ENCODE measurements at places on chromosomes 1 and 21.
A peak's percentile ranks its signal among the peaks of the same experiment; 100 is the strongest.

DNA sequence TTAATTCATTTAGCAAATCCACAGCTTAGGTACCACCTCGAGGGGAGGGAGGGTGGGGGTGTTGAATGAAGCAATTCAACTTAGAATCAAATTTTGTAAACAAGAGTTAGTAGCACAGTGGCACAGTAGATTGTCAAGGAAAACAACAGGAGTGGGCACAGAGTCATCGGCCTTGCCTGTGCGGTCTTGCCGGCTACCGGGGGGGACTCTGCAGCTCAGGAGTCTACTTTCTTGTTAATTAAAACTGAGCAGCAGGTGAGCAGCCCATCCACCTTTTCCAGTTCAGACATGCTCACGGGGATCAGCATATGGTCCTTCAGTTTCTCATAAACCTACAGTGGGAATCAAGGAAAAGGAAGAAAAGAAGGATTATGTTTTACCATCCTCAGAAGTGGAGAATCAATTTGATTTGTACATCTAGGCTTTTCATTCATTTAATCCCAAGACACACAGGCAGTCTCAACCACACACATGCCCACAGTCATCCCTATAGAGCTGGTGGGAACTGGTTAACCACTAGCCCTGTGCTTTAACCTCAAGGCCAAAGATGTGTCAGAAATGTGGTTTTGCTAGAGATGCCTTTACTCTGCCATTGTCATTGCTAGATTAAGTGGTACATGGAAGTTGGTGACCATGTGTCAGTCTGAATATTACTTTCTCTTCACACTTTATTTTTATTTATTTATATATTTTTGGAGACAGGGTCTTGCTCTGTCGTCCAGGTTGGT is 45.0 kb upstream of the BCL10 start:
- DNase-seq, result no peak

DNA sequence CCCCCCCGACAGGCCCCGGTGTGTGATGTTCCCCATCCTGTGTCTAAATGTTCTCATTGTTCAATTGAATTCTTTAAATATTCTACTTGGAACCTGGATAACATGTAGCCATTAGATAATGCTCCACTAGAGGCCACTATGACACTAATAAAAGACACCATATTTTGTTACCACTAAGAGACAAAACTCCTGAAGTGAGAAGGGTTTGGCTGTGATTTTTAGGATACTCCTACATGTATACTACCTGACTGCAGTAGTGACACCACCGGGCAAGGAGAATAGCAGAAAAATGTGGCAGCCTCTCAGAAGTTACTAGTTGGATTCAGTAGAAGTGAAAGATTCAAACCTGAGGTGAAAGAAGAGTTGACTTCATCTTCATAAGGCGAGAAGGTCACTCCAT is 36.0 kb downstream of the F5 start:
- no peak for DNase-seq

- DNase-seq, result no peak
Measured at GRCh38 chr1:198841477-198841876, 202.6 kb downstream of the PTPRC start.

GRCh38 chr1:232792949-232793348 is 12.3 kb upstream of the MAP10 start:
- DNase-seq, result no peak

DNA sequence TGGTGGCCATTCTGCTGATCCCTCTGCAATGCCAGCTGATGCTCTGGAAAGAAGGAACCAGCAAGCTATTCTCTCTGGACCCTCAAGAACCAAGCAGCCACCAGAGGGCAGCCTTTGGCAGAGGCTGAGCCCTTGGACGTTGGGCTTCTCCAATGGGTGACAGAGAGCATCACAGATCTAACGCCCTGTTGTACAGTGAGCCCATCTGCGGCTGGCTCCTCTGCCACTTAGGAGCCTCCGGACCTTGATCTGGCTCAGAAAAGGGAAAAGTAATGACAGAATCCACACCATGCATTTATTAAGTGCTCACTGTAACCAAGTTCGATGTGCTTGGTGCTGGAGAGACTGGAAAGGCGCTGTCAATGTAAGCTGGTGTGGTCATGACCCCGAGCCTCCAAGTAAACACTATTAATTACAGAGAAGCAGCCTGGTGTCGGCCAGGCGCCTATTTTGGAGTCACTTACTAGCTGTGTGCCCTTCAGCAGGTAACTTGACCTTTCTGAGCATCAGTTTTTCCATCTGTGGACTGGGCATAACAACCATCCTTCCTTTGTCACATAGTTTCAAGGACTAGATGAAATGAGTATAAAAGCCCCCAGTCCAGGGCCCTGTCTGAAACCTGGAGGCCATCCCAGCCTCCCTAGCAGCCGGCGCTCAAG is 34.9 kb downstream of the ECE1 start:
- peak; percentile 77 for DNase-seq

GRCh38 chr1:33231166-33231565 is 25.1 kb upstream of the ZNF362 start:
- DNase-seq, result no peak

- no peak for DNase-seq
Measured at GRCh38 chr1:246210756-246211155, 296.3 kb downstream of the SMYD3 start.

GRCh38 chr1:159076438-159077119 is at the start of gene AIM2:
Gene AIM2, minus strand, starts transcription at chr1:159076766. Its CDS starts 3,267 bp downstream, at chr1:159073499.
- DNase-seq, result peak; percentile 24

DNA sequence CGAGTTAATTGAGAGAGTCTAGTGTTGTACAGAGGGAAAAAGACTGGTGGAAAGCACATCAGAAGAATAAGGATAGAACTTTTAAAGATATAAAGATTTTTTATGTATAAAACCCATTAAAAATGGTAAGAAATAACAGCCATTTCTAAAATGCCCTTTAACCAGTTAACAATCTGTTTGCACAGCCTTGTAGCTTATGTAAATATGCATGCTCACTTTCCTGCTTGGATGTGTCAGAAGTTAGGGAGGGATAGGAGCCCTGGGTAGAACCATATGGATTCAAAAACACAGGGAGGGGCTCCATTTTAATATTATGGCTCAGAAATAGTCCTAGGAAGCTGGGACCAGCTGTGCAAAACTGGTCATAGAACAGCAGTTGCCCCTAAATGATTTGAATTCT is 4.5 kb upstream of the EDEM3 start:
- DNase-seq, result no peak

GRCh38 chr1:96834986-96835385 is 113.4 kb downstream of the PTBP2 start:
- no peak for DNase-seq
